Right renal cortex interstitium (tissue), 3 donors: ENCODE measurements at places on chromosomes 16 and 17. TPM values are rescaled to one million over a fixed set of nuclear protein-coding genes. Genes with fewer than 3 reads are reported as not detected.

The CD300LG gene
- polyA plus RNA-seq: 1.4 TPM

The CCL7 gene
- polyA plus RNA-seq: not detected

DNA sequence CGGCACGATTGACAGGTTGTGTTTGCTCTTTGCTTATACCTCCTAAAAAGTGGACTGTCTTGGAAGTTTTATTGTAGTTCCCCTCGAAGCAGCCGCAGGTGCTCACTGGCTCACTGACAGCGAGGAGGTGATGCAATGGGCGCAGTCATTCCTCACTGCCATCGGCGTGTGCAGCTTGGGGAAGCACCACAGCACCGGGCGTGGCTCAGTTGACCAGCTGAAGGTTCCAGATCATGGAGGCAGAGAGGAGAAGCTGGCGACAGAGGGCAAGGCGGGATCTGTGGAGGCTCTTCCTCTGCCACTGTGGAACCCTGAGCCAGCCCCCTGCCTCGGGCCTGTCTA, 72.1 kb upstream of the TNRC6C start:
- no peak for DNase-seq

DNA sequence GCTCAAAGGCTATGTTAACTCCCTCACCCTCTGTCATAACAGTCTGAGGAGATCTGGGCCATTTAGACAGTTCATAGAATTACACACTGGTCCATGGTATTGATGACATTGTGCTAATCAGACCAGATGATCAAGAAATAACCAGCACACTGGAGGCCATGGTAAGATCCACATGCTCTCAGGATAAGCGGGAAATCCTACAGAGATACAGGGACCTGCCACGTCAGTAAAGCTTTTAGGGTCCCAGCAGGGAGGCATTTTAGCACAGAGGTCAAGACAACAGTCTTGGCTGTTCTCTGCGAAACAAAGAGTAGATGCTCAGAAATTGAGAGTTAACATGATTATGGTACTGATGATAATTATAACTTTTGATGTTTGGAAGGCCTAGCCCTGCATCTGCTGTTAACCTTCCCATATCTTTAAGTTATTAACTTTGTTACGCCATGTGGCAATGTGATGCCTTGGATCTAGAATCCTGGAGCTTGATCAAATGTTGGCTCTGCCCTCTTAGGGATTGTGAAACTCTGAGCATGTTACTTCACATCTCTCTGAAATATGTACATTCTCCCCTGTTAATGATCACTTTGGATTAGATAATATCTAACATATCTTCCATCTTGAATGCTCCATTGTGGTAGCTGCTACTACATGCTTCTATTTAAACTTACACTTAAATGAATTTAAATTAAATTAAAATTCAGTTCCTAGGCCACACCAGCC, 172.0 kb upstream of the SOX9 start:
- no peak for DNase-seq

DNA sequence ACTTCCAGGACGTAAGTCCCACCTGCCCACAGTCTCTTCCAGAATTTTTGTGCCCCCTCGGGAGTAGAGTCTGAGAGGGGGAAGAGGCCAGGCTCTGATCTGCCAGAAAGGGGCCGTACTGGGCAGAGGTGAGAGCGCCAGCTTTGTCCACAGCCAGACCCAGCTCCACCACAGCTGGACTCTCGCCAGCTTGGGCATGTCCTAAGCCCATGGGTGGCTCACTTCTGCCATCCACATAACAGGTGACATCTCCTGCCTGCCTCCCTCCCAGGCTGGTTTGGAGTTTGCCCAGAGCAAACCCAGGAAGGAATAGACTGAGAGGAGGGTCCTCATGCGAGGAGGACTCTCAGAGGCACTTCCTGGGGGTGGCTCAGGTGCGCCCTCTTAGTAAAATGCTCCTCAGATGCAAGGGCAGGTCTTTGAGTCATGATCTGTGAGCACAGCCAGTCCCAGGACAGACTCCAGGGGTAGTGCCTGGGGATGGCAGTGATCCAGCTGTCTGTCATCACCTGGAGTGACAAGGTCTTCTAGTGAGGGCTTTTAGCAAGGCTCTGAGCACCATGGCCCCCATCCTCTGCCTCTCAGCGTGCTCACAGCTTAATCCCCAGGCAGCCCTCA, 89.2 kb downstream of the AMFR start:
- DNase-seq: no peak

DNA sequence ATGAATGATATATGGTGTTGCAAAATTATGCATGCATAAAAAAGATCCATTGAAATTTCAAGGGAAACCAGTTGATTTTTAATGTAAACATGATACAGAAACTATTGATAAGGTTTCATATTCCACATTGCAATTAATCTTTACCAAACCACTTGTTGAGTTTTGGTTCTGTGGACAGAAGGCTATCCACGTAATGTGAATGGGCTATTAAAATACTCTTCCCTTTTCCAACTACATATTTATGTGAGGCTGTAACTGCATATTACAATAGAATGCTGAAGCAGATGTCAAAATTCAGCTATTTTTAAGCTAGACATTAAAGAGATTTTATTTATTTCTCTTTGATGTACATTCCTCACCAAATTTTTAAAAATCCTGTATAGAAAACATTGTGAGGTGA, 33.7 kb upstream of the VPS4A start:
- DNase-seq: no peak

DNA sequence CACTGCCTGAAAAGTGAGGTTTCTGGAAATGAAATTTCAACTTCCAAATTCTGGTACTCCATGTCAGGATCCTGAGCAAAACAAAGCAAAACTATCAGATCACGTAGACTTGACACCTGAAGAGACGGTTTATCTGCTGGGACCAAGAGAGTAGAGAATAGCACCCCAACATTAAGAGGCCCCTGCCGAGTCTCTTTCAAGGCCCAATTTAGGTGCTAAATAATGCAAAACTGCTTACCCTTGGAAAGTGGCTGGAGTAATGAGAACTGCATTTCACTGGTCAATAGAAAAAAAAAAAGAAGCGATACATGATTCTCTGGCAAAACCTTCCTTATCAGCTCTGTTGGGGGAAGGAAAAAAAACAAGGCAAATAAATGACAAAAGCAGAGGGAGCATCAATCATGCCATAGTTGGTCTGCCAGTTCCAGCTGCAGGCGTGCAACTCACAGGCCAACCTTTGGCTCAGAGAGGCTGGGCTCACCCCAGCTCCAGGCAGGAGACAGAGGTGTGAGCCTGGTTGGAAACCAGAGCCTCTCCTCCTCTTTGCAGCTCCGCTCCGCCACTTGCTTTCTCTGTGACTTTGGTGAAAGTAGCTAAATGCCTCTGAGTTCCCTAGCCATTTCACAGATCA, 595.2 kb downstream of the TOX3 start:
- DNase-seq: no peak

DNA sequence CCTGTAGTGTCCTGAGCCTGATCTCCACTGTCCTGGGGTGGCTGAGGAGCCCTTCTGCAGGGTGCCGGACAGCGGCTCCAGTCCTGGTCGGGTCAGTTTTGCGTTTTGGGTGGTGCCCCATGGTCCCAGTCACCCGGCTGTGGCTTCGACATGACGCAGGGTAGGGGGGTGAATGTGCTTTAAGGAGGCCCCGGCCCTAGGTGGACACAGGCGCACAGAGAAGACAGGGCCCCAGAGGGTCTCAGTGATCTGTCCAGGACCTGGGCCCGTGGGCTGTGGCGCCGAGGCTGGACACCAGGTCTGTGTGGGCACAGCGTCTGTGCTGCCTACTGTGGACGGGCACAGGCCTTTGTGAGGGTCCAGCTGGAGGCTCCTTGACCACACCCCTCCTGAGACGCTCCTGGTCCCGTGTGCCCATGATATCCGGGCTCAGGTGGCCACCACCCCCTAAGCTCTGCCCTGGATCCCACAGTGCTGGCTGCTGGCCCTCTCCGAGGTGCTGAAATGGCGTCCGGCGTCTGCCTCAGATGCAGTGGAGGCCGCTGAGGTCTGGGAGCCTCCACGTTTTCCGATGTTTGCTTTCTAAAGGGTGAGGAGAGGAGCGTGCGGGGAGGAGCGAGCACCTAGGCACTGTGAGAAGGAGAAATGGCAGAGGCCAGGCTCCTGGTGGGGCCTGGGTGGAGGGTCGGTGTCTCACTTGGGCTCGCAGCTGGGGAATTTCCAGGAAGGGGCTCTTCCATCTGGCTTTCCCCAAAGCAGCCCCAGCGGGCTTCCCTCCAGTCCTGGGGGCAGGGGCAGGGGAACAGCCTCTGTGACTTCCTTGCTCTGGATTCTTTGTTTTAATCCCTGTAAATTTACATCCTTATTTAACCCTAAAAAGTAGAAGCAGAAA, 56.1 kb upstream of the ACSF3 start:
- peak; percentile 23 for DNase-seq

DNA sequence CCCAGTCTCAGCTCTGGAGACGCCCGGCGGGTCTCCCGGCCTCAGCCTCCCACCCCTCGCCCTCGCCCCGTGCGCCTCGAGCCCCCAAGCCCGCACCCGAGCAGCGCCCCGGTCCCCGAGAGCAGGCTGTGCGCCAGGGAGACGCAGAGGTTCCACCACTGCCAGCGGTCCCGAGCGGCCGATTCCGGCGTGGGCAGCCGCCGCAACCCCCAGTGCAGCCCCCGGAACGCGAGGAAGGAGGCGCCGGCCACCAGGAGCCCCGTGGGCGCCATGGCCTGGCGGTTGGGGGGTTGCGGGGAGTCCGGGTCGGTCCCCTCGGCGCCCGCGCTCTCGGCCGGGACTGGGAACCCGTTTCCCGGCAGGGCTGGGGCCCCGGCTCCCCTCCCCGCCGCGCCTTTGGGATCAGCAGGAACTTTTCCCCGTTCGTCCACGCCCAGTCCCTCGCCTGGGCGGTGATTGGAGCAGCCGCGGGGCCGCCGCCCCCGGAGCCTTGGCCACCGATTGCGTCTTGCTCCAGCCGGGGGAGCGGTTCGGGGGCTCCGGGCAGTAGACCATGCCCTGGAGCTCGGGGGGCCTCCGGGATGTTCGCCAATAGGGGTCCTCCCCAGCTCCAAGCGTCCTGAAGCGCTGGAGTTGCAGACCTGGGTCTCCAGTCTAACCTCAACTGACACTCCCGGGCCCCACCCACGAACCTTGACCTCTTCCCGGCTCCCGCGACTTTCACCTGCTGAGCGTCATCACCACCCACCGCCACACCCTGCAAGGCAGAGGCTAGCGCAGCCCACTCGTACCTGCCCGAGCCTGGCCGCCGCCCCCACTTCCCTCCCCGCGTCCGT, at the start of gene TLCD2:
TLCD2 (minus strand) TSS at position 407 of the 836 bp plus-strand sequence; CDS start at position 272, 135 bp downstream.
- no peak for DNase-seq

GRCh38 chr17:33964344-33964979, 290.6 kb upstream of the CCL2 start:
- DNase-seq: no peak
